ENCODE measurements at places on chromosomes 3 and 15.

GRCh38 chr3:5754602-5755001, 567.1 kb downstream of the EDEM1 start:
- no peak for DNase-seq

DNA sequence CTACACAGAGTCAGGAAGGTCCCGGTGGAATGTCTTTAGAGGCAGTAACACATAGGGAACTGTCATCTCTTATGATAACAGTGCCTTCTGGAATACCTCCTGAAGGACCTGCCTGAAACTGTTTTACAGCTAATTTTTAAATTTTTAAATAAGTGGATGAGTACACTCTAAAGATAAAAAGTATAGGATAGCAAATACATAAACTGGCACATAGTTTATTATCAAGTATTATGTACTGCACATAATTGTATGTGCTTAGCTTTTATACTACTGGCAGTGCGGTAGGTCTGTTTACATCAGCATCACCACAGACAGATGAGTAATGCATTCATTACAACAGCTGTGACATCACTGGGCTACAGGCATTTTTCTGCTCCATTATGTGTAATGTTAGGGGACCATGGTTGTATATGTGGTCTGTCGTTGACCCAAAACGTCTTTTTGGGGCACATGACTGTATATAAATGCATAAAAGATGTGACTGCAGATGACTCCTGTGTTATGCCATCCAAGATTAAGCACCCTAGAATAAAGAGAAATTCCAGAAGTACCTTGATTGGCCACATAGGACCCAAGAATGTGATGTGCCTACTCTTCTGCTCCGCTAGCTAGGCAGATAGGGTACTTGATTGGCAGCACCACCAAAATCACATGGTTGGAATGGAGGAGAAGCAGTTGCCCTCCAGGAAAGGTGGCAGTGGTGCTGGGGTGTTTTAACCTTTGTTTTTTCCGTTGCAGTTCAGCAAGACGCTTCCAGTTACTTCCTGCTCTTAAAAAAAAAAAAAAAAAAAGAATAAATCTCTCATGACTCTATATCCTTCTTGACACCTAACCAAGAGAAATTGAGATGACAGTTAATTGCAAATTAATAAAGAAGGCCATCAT, 3.3 kb downstream of the VPS8 start:
- no peak for DNase-seq

DNA sequence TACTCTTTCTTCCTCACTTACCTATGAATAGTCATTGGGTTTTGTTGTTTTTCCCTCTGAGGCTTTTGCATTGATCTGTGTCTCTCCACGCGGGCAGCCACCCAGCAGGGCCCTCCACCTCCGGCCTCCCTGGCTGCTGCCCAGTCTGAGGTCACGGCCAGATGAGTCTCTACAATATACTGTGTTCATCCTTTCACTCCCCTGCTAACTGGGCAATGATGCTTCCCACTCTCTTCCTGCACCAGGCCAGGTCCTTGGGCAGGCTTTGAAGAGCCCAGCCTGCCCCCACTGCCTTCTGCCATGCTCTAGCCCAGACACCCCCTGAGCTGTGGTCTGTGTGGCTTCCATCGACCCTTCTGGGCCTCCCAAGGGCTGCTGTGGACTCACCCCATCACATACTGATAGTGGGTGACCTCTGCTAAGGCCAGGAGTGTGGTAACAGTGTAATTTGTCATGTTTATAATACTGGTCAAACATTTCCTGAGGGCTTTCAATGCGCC, 18.0 kb downstream of the PDIA5 start:
- DNase-seq = no peak

DNA sequence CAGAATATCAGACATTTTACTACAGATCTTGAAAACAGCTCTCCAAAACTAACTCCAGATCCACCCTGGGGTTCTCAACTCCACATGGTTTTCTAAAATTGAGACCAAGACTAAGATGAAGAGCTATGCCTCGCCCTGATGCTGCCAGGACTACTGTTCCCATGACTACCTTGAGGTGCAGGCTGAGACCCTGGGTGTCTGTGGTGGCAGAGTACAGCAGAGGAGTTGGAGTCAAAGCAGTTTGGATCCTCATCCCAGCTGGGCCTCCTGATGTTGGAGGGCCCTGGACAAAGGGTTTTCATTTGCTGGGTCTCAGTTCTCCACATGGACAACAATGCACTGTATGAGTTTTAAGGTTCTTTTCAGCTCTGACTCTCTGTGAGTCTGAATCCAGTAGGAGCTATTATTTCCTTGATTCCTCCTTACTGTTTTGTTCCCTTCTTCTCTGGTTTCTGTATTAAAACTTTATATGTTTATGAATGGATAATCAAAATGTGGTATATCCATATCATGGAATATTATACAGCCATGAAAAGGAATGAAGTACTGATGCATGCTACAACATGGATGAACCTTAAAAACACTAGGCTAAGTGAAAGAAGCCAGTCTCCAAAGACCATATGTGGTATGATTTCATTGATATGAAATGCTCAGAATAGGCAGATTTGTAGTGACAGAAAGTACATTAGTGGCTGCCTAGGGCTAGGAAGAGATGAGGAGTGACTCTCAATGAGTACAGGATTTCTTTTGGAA, 93.0 kb downstream of the CPN2 start:
- no peak for DNase-seq

DNA sequence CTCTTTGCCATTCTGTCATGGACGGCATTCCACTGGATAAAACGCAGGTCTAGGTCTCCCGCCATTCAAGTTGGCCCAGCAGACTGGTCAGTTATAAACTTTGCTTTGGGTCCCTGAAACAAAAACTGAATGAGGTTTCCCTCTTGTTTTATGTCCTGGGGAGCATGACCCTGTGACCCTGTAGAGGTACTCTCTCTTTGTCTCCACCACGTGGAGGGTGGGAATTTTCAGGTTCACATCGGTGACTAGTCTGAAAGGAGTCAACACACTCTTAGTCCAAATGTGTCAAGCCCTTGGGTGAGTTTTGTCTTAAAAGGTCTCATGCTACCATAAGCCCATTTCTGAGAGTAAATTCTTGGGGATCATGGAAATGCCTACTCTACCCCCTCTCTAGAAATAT, 139.9 kb downstream of the PLCH1 start:
- DNase-seq = no peak

Data from stimulated activated CD8-positive, alpha-beta memory T cell treated with anti-CD3 and anti-CD28 coated beads, Interleukin-7, amount 100 ng/mL, for 24 hours (primary cell).